ENCODE measurements at places on chromosomes 6 and 20.

DNA sequence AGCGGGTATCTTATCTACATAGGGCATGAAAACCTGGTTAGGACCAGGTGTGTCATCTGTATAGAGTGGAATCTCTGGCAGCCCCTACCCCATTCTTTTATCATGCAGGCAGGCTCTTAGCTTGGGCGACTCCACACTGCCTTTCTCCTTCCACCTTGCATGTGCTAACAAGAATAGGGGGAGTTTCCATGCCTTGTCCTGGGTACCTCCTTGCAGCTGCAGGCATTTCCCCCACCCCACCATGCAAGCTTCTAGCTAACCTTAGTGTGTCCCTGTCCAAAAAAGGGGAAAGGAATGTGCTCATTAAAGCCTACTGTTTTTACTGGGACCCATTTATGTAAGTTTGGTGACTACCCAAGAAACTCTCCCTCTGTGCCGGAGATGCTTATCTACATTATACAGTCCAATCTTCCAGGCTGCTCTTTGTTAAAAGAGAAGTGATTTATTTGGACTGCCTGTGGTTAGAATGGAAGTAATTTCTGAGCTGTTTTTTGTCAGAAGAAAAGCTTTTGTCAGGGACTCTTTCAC lies 10.5 kb upstream of the CEP43 start:
- peak; percentile 23 for DNase-seq

- DNase-seq = no peak
Observed at GRCh38 chr6:111609827-111610526, 4.3 kb upstream of the TRAF3IP2 start.

- no peak for DNase-seq
Observed at GRCh38 chr6:141415896-141416295, 716.8 kb upstream of the GJE1 start.

DNA sequence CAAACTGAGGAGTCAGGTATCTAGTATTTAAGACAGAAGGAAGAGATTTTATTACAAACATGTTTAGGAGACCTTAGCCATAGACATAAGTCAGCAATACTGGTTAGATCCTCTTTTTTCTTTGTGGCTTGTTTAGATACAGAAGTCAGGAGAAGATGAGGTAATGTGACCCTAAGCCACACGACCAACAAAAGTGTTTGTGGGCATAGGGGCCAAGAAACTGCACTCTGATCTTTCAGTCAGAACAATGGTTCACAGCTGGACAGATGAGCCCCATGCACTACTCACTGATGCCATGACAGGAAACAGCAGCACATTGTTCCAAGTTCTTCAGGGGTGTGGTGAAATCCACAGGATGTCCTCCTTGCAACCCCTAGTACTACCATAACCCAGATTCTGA lies 238.5 kb upstream of the RAB32 start:
- no peak for DNase-seq

DNA sequence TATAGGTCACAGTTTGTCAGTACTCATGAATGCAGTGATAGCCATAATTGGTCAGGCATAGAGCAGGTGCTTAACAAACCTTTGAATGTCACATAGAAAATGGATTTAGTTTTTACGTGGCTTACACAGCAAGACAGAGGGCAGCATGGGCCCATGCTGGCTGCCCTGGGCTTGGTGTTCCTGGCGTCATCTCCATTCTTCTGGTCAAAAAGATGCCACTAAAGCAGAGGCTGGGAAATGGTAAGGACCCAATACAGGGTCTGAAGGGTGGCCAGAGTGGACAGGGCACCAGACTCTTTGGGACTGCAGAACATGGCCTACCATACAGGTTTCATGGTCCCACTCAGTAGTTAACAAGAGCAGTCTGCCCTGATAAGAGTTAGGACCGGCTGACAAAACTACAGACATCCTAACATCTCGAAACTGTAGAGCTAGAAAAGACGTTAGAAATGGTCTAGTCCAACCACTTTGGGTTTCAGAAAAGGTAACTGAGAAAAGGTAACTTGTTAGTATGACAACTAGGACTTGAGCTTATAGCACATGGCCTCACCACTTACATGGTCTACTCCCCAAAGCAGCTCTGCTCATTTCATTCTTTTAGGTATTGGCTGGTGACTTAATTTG lies 22.6 kb downstream of the HEBP2 start:
- no peak for DNase-seq

DNA sequence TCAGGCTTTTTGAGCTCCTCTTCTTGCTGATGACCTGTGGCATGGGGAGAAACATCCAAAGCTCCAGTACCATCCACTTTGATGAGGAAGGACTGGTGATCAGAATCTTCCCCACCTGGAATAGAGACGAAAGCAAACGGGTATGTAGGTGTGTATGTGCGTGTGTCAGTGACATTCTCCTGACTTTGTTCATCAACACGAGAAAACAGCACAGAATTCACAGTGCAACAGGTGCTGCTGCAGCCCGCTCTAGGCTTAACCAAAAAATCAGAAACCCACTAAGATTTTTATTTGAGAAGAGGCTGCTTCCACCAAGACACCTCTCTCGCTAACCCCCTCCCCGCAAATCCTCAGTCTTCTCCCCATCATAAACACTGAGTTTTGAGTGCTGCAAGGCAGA lies 8.1 kb downstream of the BNIP5 start:
- DNase-seq = no peak

DNA sequence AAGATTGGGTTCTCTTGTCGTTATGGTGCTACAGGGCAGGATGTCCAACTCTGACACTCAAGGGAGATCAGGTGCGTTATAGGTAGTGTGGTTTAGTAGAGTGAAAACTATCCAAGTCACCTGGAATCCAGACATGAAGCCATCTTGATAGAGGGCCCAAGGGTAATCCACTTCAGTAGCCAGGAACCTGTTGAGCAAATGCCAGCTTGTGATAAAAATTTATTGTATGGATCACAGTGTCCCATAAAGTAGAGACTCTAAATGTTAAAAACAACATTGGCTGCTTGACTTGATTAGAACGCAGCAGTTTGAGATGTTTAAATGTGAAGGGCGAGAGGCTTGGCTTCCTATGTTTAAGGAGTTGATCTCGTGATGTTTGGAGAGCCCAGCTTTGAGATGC lies 105.7 kb upstream of the GMDS start:
- DNase-seq = peak; percentile 6

DNA sequence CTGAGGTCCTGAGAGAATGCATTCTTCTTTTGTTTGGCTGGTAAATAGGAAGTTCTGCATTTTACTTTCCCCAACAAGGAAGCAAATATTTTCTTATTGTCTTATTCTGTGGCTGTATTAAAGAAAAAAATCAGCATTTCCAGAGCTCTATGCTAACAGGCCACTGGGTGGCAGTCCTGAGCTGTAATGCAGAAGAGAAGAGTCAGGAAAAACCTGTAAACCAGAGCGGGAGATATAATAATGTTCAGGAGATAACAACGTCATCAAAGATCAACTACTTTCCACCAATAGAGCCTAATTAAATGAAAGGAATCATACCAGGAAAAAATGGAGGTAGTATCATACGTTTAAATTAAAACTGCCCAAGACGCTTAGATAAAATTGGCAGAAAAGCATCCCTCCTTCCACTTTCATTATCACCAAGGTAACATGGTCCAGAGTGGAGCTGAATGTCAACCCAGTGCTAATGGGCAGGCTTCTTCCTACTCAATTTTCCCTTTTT lies 55.6 kb upstream of the CARMIL1 start:
- peak; percentile 47 for DNase-seq

DNA sequence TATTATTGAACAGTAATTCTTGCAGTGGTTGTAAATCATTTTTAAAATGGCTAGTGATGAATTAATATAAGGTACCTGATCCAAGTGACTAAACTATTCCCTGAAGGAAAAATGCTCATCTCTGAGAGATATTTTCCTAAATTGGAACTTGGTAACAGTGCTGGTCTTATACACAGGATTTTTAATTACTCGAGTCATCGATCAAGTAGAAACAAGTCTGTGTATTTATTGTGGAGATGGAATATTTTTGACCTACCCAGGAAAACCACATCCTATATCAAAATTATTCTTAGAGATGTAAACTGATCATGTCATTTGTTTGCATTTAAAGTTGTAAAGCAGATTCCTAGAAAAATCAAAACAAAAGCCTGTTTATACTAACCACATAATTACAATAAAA lies 166.9 kb downstream of the MOXD1 start:
- no peak for DNase-seq

GRCh38 chr6:128179876-128180438 lies 279.1 kb upstream of the THEMIS start:
- no peak for DNase-seq

- DNase-seq = no peak
Observed at GRCh38 chr6:142011156-142011555, 121.6 kb upstream of the GJE1 start.

DNA sequence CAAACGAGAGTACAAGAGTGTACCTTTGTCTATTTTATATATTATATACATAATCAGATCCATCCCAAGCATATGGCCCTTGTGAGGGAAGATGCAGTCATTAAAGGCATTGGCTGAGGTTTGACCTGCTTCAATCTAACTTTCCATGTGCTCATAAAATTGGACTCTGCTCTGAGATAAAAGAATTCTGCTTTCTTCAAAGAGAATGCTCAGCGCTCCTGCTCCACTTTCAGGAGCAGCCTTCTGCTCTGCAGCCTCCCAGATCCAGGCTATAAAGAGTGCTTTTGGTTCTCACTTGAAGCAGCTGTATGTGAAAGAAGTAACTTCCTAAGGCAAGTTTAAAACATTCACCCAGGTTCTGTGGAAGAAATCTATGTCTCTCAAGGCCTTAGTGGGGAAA lies 45.3 kb downstream of the CD83 start:
- no peak for DNase-seq

DNA sequence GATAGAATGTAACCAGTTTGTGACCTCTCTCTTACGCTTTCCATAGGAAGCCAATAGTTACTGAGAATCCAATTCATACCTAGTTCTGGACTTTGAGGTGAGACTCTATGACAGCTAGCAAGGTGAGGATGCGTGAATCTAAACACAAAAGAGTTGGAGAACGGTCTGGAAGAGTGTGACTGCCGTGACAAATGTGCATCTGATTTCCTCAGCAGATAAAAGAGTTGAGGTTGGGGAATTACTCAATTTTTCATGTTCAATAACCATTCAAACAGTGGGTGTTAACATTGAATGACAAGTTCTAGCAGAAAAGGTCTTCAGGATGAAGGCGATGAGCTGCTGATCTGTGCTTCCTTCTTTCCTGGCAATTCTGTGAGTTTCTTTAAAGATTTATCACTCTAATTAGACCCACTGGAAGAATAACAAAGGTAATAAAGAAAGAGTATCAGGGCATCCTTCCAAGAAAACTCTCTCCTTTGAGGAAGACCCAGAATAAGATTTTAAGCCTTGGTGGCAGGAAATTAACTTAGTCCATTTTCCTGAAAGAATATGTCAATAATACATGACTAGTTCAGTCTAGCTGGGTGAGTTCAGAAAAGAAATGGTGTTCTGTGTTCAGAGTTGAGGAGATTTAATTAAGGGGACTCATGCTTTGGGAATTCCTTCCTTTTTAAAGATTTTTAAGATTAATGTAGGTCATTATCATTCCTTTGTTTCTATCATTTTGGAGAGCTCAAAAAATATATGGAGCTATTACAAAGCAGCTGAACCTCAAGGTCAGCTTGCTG lies 24.5 kb downstream of the KIF3B start:
- DNase-seq = no peak

- DNase-seq = no peak
Observed at GRCh38 chr6:99495466-99495865, 19.8 kb downstream of the USP45 start.

- DNase-seq = no peak
Observed at GRCh38 chr6:38480036-38480435, 159.7 kb downstream of the BTBD9 start.

DNA sequence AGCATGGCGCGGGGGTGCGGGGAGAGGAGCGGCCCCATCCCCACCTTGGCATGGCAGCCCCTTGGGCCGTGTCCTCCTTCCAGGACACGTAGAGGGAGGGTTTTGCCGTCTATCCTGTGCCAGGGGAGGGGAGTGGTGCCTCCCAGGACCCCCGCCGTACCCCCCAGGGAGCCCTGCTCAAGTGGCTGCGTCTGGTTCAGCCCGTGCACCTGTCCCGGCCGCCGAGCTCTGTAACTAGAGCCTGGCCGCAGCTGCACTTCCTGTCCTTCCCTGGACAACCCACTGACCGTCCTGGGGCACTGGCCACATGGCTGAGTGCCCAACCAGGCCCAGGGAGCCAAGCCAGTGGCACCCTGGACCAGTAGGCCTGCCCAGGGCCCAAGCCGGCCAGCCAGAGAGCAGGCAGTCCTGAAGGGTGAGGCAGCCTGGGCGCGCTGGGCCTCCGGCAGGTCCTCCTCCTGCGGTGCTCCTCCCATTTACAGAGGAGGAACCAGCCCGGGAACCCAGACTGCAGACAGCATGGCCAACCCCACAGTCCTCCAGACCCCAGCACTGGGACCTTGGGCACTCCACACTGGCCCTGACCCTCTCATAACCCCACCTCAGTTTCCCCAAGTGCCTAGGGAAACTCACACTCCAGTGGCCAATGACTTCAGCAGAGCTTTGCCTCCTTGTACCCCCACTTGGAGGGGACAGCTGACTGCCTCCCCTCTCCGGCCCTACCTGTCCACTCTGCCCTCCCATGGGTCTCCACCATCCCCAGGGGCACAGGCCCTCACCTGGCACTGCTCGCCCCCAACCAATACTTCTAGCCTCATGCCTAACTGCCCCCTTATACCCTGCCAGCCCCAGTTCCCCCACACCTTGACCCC lies 8.7 kb downstream of the LAMA5 start:
- peak; percentile 69 for DNase-seq

DNA sequence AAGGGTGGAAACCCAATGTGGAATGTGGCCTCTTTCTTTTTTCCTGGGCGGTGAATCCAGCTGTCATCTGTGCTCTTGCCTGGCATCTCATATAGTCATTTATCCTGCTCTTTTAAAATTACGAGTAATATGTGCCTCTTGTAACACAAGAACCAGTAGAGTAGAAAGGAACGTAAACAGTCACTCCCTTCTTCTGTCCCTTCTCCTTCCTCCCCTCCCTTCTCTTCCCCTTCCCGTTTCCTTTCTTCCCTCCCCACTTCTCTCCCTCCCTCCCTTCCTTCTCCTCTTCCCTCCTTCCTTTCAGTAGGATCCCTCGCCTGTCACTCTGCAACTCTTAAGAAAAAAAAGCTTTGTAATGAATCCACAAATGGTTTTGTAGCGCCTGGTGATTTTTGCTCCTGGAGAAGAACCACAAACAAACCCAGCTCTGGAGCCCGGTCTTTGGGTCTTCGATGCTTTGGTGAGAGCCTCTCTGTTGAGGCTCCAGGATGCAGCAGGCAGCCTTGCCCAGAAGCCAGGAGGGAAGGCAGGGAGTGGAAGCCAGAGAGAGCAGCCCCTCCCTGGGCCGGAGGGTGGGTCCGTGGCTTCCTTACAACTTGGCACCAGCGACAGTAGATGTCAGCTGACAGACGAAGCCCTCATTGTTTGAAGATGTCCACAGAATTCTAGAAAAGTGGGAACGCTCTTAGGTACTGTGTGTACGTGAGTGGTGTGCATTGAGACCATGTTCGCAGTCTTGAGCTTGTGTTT lies 15.0 kb downstream of the DUSP22 start:
- DNase-seq = no peak
